ENCODE measurements at places on chromosomes 12 and 14.

DNA sequence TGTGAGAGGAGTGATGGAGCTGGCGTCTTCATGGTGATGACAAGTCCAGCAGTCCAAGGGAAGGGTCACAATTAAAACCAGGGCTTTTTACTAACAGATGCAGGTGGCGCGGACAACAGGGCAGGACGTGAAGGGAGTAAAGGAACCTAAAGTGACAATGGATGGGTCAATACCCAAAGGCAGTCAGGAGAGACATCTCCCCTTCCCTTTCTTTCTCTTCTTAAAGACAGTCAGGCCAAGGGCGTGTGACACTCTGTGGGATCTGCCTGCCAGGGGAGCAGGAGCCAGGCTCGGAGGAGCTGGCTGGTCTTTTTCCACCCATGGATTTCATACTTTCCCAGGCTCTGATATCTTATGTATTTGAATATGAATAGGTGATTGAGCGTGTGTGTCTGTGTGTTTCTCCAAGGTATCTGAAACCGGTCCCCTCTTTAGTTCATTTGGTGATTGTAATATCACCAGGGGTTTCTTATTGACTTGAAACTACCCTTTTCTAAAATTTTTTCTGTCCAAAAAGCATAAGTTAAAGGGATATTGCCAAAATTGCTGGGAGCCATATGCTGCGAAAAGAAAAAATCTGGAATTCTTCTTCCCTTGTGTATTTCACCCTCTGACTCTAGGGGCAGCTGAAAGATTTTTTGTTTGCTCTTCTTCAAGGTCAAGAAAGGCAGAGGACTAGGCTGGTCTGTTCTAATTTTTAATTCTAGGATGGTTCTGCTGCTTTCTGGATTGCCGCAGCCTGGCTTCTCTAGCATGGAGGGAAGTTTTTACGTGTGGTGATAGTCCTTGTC, 61.8 kb downstream of the FBXL14 start:
- no peak for DNase-seq

DNA sequence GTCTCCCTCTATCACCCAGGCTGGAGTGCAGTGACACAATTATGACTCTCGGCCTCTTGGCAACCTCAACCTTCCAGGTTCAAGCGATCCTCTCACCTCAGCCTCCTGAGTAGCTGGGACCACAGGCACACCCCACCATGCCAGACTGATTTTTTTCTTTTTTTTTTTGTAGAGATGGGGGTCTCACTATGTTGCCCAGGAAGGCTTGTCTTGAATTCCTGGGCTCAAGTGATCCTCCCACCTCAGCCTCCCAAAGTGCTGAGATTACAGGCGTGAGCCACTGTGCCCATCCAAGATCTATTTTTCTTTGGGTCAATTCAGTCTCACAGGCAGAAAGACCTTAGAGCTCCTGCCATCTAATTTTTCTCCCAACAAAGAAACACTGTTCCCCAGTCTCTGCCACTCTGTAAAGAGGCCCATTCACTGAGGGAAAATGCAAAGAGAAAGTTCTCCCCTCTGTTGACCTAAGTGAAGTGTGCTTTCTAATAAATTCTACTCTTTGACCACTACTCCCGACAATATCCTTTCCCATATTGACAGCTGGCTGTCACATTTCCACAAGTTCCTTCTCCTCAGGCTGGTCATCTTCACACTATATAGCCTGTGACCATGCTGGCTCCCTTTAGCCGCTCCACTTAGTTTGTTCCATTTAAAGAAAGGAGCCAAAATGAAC, 23.3 kb downstream of the TMED8 start:
- DNase-seq: no peak

DNA sequence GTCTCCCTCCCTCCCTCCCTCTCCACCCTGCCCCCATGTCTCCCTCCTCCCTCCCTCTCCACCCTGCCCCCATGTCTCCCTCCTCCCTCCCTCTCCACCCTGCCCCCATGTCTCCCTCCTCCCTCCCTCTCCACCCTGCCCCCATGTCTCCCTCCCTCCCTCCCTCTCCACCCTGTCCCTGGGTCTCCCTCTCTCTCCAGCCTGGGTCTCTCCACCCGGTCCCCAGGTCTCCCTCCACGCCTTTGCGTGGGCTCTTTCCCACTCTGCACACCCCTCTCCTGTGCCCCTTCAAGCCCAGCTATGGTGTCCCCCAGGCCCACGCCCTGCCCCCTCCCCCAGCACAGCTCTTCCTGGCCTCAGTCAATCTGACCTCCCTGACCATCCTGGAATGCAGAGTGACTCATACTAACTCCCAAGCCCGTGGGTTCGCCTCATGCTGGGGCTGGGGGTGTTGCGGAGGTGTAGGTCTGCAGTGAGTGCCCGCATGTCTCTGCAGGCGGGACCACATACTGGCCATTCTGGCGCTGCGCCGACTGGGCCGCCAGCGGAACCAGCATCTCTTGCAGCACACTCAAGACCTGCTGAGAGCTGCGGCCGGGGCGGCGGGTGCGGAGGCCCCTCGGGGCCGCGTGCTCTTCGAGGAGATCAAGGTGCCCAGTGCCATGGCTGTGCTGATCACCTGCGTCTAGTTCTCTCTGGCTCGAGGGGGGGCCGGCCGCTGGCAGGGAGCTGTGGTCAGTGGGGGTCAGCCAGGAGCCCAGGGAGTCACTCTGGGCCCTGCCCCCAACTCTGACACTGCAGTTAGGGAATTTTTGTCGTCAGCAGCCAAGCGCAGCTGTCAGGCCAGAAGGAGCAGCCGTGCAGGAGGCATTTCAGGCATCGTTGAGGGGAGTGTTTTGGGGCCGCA, 13.5 kb upstream of the TNFAIP2 start:
- DNase-seq: no peak

DNA sequence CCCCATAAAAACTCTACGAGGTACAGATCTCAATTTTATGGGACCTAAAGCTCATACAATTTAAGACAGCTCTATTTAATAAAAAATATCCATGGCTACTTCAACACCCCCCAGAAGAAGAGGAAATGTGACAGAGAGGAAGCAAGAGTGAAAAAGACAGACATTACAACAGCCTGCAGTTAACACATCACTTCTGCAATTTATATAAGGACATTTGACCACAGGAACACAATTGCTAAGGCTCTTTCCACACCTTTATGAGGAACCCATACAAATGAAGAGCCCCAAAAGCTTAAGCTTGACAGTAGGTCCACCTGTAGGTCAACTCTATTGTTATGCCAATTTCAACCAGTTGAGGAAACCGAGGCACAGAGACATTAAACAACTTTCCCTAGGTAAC, 5.6 kb downstream of the OR10P1 start:
- DNase-seq: no peak

DNA sequence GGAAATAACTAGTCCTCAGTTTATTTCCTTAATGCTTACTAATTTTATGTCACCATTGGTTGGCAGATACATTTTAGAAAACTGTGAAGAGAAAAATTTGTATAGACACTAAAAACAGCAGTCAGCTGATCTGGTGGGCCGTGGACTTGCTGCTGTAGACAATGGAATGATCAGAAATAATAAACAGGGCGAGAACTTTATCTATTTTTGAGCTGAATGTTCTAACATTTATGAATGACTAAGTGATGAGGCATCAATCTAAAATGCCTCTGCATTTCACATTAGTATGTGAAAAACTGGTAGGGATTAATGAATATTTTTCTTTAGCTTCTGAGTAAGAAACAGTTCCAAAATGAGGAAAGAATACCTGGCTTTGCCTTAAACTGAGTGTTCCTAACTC, 24.8 kb upstream of the PKP2 start:
- no peak for DNase-seq

DNA sequence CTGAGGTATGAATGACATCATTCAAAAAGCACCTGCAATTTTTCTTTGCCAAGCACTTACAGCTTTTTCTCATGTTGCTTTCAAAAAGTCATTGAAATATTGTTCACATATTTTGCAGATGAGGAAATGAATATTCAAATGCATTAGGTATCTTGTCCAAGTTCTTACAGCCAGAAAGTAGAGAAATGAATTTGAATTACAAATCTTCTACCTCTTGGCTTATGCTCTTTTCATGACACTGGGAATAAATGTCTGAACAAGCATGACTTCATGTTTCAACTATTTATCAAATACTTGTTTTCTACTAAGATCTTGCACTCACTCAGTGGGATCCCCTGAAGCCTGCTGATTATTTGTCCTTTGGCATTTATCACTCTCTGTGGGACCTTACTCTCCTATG, 267.2 kb upstream of the BTG1 start:
- no peak for DNase-seq

All from brain pericyte (primary cell).